ENCODE measurements at places on chromosomes 4 and X.

- no peak for DNase-seq
Measured at GRCh38 chr4:20916106-20916505, 215.8 kb downstream of the PACRGL start.

DNA sequence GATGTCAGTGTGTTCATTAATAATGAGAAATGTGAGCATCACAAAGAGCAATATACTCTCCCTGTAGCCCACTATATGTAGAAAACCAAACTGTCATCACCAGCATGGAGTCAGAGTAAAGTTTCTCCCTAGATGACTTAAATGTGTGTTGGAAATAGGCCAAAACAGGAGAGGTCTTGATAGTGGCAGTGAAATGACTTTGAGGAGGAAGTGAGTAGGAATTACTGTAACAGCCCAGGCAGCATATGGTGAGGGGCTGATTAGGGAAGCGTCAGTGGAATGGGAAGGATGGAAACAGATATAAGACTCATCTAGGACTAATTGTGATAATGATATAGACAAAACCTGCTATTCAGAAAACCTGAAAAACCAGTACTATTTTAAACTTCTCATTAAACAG is 83.9 kb downstream of the ATXN3L start:
- DNase-seq = no peak

DNA sequence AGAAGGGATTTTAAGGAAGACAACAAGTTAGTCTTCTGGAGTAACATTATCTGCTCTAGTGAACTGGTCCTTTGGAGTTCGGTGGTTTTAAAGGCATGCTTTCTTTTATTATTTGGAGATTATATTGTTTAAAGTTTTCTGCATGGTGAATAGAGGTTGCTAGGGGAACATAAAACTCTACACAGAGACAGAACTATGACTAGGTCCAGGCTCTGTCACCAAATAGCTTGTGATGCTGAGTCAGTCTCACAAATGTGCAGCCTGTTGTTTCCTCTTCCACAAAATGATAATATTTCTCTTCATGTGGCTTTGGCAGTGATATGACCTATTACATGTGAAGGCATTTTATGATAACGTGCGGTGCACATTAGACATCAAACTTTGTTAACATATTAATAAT is 132.6 kb downstream of the PACRGL start:
- no peak for DNase-seq

DNA sequence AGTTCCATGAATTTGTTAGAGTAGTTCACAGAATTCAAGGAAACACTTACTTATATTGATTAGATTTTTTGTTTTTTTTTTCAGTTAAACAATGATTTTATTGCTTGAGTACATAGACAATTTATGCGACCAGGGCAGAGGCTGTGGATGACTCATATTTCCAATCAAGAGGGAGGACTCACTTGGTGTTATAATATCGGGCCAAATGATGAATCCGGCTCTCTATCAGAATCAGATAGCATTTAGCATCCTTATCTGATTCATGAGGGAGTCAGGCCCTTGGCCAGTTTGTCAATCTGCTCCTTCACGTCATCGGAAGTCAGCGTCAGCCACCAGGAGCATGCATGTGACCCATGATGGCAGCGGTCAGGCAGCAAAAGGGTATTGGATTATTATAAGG is 82.3 kb upstream of the HUWE1 start:
- no peak for DNase-seq

DNA sequence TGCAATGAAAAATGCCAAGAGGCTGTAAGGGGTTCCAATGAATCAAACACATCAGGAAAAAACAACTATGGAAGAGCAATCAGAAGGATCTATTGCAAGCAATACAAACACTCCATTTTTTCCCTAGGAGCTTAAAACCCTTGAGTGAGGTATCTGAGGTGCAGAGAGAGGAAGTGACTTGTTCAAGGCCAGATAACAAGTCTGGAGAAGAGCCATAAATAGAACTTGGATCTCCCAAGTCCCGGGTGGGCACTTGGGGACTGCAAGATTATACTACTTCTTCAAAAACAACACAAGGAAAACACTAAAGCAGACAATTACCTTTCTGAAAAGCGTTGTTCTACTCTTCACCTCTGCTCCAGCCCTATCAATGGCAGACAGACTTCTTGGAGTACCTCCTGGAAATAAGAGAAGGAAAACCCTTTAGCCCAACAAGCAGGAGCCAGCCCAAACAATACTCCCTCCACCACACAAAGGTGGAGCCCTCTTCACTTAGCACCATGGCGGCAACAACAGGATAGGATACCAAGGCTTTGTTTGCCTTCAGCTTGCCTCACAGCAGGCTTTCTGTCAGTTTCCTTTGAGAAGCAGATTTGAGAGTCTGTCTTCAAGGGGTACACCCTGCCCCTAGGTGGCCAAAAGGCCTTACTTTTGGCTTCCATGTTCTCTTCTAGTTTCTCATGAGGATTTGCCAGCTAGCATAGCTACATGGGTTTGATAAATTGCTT is 26.0 kb downstream of the AIFM1 start:
- DNase-seq = no peak

GRCh38 chr4:15636818-15637217 is 18.3 kb downstream of the FBXL5 start:
- no peak for DNase-seq

- no peak for DNase-seq
Measured at GRCh38 chr4:184280591-184281071, 63.0 kb upstream of the ENPP6 start.

DNA sequence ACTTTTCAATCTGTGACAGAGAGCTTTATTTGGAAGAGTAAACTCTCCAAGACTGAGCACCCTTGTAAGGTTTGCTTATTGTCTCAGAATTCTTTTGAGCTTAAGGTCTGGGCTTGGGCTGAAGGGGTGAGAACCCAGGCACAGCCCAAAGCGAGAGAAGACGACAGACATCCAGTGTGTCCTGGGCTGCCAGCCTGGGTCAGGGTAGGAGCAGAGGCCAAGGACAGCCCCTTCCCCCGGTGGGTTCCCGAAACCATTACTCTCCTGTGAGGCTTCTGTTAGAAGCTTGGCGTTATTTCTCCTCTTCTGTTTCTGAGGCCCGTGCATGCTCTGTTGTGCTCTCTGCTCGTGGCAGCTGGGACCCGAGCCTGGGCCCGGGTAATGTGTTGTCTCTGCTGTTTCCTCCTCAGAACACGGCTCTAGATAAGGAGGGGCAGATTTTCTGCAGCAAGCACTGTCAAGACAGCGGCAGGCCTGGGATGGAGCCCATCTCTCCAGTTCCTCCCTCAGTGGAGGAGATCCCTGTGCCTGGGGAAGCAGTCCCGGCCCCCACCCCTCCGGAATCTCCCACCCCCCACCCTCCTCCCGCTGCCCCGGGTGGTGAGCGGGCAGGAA is 177.5 kb downstream of the DCLK2 start:
- DNase-seq = no peak

DNA sequence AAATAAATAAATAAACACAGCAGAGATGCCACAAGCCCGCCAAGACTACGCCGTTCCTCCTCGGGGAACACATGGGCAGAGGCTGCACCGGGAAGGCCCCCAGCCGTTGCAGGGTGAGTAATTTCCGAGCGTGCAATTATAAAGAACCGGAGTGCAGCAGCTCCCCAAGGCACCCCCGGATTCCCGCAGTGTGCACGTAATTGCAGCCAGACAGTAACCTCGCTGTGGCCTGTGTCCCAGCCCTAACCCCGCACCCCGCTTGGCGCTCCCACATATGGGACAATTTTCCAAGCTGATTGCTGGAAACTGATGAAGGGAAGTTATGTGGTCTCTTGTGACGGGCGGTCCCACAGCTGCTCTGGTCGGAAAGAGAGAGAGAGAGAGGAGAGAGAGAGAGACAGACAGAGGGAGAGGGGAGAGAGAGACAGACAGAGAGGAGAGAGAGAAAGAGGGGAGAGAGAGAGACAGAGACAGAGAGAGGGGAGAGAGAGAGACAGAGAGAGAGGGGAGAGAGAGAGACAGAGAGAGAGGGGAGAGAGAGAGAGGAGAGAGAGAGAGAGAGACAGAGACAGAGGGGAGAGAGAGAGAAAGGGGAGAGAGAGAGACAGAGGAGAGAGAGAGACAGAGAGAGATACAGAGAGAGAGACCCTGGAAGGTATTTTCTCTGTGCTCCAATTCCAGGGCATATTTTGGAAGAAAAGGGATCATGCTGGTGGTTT is 275.4 kb downstream of the SHOX start:
- no peak for DNase-seq

DNA sequence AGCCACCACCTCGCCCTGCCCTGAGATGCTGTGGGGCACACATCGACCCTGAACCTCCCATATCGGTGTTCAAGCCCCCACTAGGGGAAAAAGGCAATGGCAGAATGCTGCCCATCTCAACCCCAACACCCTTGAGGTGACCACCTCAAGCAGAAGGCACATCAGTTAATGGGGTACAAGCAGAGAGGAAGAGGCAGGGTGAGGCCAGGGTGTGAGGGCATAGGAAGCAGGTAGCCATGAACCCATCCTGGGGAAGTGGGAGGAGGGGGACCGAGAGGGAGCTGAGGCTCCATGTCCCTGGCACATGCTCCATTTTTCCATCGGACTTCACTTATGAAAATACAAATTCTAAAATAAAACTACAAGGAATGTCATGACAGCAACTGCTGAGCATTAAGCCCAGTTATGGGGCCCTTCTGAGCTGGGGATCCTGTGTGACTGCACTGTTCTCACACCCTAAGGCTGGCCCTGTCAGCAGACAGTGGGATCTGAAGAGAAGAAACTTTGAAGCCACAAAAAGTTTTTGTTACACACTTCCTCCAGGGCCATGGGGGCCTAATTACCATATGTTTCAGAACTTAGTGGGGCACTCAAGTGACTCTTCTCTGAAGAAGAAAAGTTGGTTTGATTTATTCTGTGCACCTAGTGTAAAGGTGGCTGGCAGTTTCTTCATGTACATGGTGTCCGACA is 68.2 kb upstream of the FAM241A start:
- no peak for DNase-seq

DNA sequence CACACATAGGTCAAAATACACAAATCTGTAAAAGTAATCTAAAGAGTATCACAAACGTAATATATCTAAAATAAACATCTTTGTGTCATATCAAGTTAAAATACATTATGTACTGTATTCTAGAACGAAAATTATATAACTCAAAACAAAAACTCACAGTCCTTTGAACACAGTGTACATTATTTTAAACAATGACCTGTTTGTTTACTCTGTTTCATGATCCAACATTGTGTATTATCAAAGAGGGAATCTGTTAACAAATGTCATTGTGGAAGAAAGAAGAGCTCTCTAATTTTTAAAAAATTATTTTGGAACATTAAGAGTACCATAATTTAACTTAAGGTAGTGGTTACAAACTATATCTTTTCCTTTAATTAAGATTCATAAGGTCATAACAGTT is 144.1 kb downstream of the FRYL start:
- no peak for DNase-seq
